ENCODE measurements at places on chromosomes 6 and 20.

DNA sequence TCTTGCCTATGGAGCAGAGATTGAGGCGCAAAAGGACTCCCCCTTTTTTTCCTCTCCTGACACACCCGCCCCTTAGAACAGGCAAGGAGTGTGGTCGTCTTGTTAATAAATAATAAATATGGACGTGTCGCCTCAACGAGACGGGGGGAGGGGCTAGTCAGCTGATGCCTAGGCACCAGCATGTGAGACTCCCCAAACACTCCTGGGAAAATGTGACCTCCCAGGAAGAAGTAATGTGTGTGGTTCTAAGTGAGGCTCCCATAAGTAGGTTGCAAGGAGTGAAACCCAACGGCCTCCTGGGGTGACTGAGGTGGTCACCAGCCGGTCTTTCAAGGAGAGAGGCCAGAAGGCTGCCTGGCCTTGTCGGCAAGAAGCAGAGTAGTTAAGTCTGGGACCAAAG is 1.1 kb upstream of the FAXC start:
- no peak for DNase-seq

DNA sequence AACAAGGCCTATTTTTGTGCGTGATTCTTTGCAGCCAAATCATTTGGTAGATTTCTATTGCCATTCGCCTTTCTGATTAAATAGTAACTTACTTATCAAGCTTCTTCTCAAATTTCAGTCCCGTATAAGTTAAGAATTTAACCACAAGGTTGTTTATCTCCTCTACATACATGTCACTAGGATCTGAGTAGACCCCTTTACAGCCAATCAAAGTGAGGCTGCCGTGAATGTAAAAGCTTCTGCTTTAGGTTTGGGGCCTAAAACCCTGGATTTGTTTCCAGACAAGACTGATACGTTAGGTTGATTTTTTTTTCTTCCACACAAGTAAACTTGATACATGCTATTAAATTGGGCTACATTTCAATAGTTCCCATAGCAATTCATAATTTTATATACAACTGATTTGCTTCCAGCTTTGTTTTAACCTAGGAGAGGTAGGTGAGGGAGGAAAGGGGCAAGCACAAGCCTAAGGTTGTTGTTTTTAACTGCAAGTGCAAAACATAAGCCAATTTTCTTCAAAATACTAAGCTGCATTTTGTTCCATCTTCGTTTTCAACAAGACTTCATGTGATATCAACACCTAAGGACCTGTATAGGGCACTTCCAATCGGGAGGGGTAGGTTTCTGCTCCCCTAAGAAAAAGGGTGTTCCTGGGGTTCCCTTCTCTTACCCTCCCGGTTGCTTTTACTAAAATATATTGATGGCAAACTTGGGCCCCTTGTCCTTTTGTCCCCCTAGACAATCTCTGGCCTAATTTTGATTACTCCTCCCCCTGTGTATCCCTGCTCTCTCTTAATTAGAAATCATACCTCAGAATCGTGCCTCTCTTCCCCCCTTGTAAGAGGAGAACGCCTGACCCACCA is 1.7 kb downstream of the RANBP9 start:
- no peak for DNase-seq

- DNase-seq: no peak
Observed at GRCh38 chr6:112061605-112062004, 7.7 kb downstream of the CCN6 start.

DNA sequence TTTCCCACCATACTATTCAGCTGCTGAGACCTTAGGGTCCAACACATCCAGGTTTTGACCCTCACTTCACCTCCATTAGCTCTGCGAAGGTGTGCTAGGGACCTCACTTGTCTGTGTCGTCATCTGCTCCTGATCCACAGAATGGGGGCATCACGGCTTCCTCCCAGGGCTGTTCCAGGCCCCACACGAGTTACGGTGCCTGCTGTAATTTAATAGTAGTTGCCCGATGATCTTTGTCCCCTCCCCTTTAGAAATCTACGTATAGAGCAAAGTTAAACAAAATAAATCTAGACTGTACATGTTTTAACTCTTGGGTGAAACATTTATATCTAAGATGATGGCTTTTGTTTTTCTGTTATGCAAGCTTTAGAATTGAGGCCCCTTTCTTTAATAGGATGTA is 49.1 kb upstream of the NAA20 start:
- no peak for DNase-seq

DNA sequence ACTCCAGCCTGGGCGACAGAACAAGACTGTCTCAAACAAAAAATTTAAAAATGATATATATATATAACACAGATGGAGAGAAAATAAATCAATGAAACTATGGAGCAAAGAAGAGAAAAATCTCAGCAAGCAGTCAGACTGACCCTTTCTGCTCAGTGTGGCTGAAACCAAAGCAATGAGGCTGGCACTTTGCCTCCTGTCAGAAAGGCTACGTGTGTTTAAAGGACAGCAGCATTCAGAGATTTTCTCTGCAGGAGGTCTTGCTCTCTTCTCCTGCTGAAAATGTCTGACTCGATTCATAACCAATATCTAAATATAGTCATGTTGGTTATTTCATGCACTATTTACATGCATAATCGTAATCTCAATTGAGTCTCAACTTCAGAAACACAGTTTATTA is 527.0 kb upstream of the JARID2 start:
- no peak for DNase-seq

- DNase-seq: no peak
Observed at GRCh38 chr20:21559305-21559704, 45.4 kb upstream of the NKX2-2 start.

DNA sequence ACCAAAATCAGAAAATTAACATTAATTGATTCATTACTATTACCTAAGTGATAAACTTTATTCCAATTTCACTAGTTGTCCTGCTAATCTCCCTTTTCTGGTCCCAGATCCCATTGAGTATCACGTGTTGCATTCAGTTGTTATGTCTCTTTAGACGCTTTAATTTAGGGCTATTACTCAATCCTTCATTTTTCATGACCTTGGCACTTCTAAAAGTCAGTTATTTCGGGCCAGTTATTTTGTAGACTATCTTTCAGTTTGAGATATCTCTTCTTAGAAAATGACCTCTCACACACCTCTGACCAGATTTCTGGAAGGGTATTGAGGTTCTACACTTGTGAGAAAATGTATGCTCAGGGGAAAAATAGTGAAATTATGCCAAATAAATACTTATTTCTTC is 34.0 kb upstream of the TASP1 start:
- no peak for DNase-seq

GRCh38 chr20:18749528-18749927 is 64.1 kb upstream of the SCP2D1 start:
- no peak for DNase-seq

Data from stimulated activated CD4-positive, alpha-beta T cell treated with anti-CD3 and anti-CD28 coated beads, Interleukin-4, amount 100 ng/mL, for 4 hours (primary cell).